Activated T-cell treated with anti-CD3 and anti-CD28 coated beads for 48 hours (primary cell): ENCODE measurements at places on chromosomes 12 and 14.

DNA sequence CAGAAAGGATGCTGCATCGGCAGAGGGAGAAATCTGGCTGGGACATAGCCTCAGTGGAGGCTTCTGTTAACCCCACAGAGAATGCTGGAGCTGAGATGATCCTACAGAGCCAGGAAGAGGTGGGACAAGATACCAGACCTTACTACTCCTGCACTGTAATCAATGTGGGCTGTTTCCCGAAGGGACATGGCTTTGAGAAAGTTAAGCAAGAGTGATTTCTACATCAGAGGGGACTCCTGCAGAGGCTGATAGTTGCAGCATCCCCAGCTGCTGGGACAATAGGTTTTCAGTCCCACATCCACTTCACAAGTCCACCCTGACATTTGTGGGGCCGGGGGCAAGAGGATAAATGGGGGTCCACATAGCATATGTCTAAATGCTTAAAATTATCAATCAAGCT lies 22.5 kb upstream of the CMKLR1 start:
- no peak for DNase-seq

- DNase-seq, result no peak
These were observed 195.2 kb upstream of the PRMT8 start for GRCh38 chr12:3295646-3296408.

GRCh38 chr14:94313991-94314655 lies 9.0 kb downstream of the SERPINA6 start:
- DNase-seq, result no peak

- DNase-seq, result no peak
These were observed 60.8 kb downstream of the SDR9C7 start for GRCh38 chr12:56873382-56873781.

GRCh38 chr14:38073641-38074040 lies 134.1 kb upstream of the SSTR1 start:
- no peak for DNase-seq

DNA sequence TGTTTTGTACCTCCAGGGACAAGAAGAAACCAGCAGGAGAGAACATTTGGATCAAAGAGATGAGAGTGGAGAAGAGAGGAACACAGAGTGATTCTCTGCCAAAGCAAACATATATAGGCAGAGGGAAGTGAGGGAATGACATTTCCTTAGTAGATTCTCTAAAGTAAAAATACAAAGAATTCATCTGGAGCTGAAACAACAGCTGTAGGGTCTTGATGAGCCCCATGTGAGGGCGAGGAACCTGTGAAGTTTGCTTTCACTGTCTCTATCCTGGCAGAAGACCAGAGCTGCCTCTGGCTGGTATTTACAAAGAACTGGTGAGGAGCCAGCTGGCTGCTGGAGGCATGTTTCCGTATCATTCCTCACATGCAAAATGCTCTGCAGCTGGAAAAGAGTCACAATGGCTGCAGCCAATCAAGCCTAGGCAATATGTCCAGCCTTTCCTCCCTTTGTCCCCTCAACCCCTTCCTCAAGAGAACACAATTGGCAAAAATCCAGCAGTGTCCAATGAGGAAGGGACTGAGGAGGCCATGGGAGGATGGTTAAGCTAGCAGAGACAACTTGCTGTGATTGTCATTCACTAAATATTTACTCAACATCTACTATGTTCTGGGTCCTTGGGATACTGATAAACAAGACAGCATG lies 122.5 kb downstream of the PHLDA1 start:
- DNase-seq, result no peak

GRCh38 chr12:61754214-61754613 lies 506.0 kb upstream of the USP15 start:
- no peak for DNase-seq

- peak; percentile 23 for DNase-seq
These were observed 16.5 kb upstream of the KRT78 start for GRCh38 chr12:52865090-52865944.

DNA sequence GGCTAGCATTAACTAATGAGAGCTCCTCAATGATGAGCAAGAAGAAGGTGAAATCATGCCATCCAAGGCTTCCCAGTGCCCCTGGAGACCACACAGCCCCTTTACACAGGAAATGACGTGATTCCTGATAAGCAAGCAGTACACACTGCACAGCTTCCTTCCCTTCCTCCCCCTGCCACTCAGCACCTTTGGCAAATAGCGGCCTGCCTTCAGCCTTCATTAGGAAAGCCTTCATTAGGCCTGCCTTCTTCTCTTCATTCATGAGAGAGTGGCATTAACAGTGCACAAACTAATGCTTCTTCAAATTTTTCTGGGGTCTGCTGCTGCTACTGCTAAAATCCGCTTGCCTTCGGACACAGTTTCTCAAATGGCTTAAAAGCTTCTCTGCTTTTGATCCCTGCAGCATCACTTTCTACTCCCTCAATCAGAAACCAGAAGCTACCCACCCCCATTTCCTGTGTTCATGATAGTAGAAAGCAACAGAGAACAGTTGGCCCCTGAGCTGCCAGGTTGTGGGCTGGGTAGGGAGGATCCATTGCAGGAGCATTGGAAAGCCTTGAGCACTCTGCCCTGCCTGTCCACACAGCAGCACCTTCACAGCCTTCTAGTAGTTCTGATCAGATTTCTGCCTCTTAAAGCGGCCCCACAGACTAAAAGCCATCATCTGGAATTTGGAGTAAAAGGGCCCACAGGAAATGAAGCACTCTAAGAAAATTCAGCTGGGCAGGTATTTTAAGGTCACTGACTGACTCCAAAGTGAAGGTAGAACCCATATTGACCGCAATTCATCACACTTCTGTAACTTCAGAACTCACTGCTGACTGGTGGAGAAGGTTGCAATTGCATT lies 103.8 kb upstream of the ETV6 start:
- DNase-seq, result no peak

DNA sequence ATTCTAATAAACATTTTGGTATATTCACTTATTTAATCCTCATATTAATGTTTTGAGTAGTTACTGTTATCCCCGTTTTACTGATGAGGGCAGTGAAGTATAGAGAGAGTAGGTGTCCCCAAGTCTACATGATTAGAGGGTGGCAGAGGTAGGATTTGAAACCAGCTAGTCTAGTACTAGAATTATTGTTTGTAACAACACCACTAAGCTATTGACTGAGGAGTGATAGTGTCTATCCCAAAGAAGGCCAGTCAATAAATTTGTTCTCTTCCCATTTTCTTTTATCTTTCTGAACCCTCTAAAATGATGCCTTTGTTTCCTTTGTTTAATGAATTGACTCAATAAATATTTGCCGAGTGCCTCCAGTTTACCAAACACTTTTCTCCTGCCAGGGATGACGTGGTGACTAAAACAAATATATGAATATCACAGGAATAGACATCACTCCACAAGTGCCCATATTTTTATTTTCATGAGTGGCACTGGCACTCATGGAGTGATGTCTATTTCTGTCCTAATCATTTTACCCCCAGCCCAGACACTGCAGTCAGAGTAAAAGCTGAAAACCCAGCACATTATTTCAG lies 247.5 kb downstream of the SLC16A7 start:
- DNase-seq, result no peak

GRCh38 chr14:34785223-34786006 lies 71.0 kb upstream of the CFL2 start:
- DNase-seq, result no peak

GRCh38 chr14:96824283-96824682 lies 27.1 kb downstream of the VRK1 start:
- DNase-seq, result no peak

- no peak for DNase-seq
These were observed 18.0 kb downstream of the CBX5 start for GRCh38 chr12:54261815-54262402.

GRCh38 chr12:89779090-89779489 lies 70.5 kb upstream of the ATP2B1 start:
- DNase-seq, result no peak

- DNase-seq, result no peak
These were observed 330.2 kb upstream of the NOVA1 start for GRCh38 chr14:26928019-26928418.

- no peak for DNase-seq
These were observed 65.4 kb upstream of the SAV1 start for GRCh38 chr14:50733494-50733893.

DNA sequence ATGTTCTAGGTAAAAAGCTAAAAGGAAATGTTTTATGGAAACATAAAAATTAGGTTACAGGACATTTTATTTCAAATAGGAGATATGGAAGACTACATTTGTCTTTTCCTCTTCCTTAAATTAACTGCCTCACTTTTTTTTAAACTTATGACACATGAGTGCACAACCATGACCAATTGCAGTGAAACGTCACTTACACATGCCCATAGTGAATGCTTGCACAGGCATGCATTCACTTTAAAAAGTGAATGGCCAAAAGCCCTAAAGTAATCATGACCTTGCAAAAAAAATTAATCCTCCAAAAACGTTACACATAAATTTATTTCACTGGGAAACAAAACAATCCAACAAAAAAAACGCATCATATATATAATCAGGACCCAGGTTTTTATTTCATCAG lies 343.2 kb upstream of the TMTC1 start:
- DNase-seq, result no peak

- peak; percentile 45 for DNase-seq
These were observed 1.1 kb downstream of the ARID2 start for GRCh38 chr12:45730348-45731189.

DNA sequence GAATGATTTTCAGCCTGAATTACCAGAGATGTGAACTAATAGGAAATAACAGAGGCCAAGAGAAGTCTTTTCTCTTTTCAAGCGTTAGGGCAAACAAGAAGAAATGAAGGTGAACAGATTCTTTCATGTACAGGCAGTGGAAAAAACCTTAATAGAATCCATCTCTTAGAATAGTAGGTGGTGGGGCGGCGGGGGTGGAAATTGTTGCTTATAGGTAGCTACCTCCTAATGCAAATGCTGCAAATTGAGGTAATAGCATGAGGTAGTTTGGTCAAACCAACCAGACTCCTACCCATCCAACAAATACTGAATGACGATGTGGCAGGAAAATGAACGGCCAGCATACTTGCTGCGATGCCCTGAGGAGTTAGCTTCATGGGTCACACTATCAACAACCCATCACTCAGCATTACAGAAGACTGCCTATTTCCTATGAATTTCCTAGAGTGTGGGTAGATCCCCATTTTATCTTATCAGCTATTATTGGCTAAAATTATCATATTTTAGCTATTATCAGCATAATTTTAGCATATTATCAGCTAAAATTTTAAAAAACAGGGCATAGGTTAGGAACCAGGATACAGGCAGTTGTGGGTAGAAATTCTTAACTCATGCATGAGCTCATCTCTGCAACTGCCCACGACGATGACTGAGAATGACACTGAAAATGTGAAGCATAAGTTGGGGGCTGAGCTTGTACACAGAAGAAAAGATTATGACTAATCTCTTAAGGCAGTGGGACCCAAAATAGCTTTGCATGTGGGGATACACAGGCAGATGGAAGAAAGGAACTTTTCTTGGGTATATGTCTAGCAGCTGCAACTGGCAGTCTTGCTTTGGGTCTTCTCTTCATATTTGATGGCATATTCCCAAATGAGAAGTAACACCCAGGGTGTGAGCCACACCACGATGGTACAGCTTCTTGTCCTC lies 68.7 kb downstream of the NIN start:
- peak; percentile 30 for DNase-seq

DNA sequence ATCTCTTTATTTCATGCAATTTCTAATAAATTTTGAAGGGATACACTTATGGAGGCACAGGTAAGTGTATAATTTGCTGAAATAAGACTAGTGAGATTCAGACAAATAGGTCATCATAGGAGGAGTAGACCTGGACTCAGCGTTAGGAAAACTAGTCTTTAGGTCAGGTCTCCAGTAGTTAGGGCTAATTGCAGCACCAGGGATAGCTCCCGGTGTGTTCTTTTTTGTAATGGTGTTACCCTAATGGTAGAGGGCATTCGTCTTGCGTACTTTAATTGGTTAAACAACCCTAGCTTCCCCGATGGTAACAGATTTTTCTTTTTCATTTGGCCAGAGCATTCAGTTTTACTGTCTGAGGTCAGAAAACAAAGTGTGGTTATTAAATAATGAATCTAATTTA lies 64.9 kb downstream of the ARID2 start:
- DNase-seq, result no peak

GRCh38 chr14:34165847-34166350 lies 215.0 kb upstream of the EGLN3 start:
- no peak for DNase-seq

GRCh38 chr12:89355243-89356068 lies 3.2 kb upstream of the DUSP6 start:
- DNase-seq, result no peak

DNA sequence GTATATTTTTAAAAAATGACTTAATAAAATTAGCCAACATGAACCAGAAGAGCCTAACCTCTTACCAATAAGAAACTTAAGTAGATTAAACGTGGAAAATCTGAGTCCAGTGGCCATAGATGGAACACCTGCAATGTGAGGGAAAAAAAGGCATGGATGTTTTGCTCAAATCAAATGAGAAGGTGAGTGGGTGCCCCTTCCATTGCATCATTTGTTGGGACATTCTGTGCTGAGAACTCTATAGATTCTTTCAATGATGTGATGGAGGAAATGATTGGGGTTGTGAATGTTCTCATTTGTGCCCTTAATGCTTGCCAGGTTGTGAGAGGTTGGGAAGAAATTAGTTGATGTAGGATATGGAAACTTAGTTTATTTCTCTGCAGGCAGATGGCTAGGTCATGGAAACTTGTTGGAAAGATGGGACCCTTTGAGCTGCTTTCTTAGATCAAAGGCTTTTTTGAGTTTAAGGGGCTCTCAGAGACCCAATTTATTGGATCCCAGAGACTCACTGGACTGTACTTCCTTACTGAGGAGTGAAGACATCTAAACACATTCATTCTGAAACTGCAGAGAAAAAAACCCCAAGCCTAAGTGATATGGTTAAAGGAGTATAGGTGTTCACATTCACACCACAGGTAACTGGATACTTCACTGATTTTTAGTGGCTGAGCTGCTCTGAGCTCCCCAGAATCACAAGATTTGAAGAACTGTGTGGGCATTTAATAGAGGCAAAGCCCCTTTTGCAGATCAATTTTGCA lies 95.9 kb downstream of the DACT1 start:
- no peak for DNase-seq

GRCh38 chr12:27472604-27473003 lies 26.1 kb downstream of the SMCO2 start:
- DNase-seq, result no peak

- DNase-seq, result no peak
These were observed 228.4 kb upstream of the OTX2 start for GRCh38 chr14:57038689-57039088.

- DNase-seq, result no peak
These were observed 269.1 kb downstream of the VRK1 start for GRCh38 chr14:97066068-97066899.

GRCh38 chr12:56206452-56207166 lies 15.1 kb downstream of the RNF41 start:
- peak; percentile 25 for DNase-seq

GRCh38 chr14:37150414-37150813 lies 22.0 kb downstream of the SLC25A21 start:
- no peak for DNase-seq

- DNase-seq, result no peak
These were observed 10.1 kb downstream of the KRT80 start for GRCh38 chr12:52181746-52182145.
